ENCODE measurements at places on chromosomes 11 and 22.

- no peak for DNase-seq
Observed at GRCh38 chr11:48050304-48050703, 69.9 kb downstream of the PTPRJ start.

GRCh38 chr22:33923660-33924246, 3.5 kb upstream of the LARGE1 start:
- DNase-seq, result no peak

DNA sequence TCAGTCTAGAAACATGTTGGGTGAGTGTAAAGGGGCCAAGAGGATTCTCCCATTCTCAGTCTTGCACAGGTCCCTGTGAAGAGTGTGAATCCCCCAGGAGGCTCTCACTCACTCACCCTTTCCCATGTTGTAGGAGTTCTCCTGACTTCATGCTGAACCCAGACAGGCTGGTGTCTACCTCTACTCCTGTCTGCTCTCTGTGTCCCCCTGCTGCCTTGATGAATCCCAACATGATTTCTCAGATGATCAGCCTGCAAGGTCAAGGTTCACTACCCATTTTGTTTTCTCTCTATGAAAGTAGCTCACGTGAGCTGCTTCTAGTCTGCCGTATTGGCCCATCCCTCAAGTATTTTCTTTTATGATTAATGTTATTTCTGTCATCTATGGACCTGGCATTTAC, 500.6 kb downstream of the ETS1 start:
- no peak for DNase-seq

- peak; percentile 8 for DNase-seq
Observed at GRCh38 chr11:57566905-57567514, 462 bp downstream of the UBE2L6 start.

GRCh38 chr22:39416319-39416718, 16.7 kb downstream of the TAB1 start:
- DNase-seq, result no peak

- DNase-seq, result no peak
Observed at GRCh38 chr22:37657590-37658132, 862 bp upstream of the PDXP start.

DNA sequence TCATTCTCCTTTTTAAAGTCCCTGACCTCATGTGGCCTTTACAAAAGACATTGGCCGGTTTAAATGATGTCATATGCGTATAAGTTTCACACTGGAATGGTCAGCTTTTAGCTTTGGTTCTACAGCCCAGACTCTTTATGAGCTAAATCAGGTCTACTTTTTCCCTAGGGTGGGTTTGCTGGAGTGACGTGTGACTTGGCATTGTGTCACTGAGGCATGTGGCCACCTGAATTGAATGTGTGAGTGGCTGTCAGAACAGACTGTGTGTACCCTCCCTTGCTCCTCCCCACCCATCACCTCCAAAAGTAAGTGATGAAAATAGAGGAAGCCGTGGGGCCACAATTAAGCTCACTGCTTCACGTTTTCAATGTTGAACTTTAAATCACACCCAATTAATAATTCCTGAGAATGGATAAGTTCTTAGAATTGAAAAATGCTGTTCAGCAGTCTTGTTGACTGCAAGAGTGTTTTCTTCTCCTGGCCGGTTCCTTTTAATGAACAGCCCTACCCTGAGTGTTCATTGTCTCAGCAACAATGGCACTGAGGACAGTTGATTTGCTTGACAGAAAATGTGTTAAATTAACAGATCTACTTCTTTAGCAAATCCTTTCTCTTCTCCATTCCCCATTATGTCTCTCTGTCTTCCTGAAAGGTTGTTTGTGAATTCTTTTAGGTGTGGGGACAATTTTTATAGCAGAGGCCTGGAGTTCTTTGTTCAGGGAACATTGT, 11.3 kb downstream of the CECR2 start:
- no peak for DNase-seq

GRCh38 chr11:63613517-63614135, 607 bp downstream of the PLAAT3 start:
- DNase-seq, result peak; percentile 12

DNA sequence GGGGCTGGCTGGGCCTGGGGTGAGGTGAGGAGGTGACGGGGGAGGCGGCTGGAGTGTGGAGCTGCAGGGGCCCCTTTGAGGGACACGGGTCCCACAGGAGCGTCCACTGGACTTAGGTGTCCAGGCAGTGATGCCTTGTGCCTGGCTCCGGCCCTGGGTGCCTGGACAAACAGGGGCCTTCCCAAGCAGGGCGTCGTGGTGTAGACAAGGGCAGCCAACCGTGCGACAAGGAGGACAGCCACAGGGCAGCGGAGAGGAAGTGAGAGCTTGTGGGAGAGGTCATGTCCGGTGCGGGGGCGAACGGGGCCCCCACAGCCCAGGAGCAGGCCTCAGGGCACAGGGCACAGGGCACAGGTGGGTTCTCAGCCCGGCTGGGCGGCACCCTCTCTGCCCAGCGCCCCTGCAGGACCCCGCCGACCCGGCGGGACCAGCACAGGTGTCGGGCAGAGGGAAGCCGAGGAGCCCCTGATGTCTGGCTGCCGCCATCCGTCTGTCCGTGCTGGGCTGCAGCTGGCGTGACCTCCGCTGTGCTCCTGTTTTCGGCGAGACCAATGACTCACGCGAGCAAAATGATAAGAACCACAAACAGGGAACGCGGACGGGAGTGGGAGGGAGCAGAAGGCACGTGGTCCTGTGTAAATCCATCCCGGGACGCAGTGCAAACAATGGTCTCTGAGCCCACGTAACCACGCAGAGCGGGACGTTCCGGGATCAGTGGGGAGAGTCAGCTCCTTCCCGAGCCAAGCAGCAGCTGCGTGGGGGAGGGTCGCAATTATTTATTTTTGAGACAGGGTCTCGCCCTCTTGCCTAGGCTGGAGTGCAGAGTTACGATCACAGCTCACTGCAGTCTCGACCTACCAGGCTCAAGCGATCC, 49.1 kb upstream of the A4GALT start:
- no peak for DNase-seq

GRCh38 chr11:22466809-22467208, 128.6 kb downstream of the SLC17A6 start:
- DNase-seq, result no peak

GRCh38 chr11:10476342-10476741, 21.3 kb downstream of the AMPD3 start:
- DNase-seq, result no peak

All from activated T-helper 9 cell treated with anti-CD3 and anti-CD28 coated beads, Interleukin-2, amount 50 U/mL, for 16 hours (primary cell).